ENCODE measurements at places on chromosomes 16 and 17.

DNA sequence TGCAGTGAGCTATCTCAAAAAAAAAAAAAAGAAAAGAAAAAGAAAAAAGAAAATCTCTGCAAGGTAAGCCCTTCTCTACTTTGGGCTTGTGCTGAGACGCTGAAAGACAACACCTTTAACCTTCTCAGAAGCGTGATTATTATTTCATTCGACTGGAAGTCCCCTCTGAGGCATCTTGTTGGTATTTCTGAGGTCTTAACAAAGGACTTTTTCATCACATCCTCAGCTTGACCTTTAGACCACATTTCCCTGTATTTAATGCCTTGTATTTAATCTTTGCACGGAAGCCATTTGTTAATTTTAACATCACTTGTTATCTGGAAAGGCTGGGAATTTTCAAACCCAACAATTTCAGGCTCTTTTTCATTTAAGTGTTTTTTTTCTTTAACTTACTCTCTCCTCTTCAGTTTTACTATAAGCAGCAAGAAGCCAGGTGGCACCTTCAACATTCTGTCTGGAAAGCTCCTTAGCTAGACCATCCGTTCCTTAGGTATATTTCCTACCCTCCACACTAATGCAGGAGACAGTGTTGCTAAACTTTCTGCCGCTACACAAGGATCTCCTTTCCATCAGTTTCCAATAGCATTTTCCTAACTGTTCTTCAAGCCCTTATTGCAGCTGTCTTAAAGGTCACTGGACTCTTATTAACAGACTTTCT lies 10.3 kb downstream of the KCTD13 start:
- DNase-seq, result no peak

DNA sequence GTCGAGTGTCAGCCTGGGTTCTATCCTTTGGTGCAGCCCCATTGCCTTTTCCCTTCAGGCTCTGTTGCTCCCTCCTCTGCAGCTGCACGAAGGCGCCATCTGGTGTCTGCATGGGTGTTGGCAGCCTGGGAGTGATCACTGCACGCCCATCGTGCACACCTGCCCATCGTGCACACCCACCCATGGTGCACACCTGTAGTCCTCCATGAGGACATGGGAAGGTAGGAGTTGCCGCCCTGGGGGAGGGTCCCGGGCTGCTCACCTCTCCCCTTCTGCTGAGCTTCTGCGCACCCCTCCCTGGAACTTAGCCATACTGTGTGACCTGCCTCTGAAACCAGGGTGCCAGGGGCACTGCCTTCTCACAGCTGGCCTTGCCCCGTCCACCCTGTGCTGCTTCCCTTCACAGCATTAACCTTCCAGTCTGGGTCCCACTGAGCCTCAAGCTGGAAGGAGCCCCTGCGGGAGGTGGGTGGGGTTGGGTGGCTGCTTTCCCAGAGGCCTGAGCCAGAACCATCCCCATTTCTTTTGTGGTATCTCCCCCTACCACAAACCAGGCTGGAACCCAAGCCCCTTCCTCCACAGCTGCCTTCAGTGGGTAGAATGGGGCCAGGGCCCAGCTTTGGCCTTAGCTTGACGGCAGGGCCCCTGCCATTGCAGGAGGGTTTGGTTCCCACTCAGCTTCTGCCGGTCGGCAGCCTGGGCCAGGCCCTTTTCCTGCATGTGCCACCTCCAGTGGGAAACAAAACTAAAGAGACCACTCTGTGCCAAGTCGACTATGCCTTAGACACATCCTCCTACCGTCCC lies 2.9 kb downstream of the CTRL start:
- DNase-seq, result peak; percentile 69

- DNase-seq, result no peak
Observed at GRCh38 chr16:79310710-79311109, 289.8 kb downstream of the MAF start.

GRCh38 chr17:43349142-43349541 lies 49.7 kb upstream of the ARL4D start:
- DNase-seq, result no peak

GRCh38 chr16:57549730-57550129 lies 7.3 kb downstream of the ADGRG5 start:
- DNase-seq, result no peak

- no peak for DNase-seq
Observed at GRCh38 chr17:6187836-6188235, 117.7 kb downstream of the WSCD1 start.

DNA sequence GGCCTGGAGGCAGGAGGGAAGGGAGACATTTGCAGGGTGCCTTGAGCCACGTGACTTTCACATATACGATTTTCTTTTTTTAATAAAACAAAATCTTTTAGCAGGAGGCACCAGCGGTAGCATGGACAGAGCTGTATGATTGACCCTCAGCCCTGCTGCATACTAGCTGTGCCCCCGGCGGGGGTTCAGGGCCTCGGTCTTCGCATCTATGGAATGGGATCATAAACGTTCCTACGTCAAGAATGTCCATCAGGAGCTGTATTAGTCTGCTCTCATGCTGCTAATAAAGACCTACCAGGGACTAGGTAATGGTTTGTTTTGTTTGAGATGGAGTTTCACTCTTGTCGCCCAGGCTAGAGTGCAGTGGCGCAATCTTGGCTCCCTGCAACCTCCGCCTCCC lies 27.2 kb downstream of the SLC38A8 start:
- DNase-seq, result no peak

DNA sequence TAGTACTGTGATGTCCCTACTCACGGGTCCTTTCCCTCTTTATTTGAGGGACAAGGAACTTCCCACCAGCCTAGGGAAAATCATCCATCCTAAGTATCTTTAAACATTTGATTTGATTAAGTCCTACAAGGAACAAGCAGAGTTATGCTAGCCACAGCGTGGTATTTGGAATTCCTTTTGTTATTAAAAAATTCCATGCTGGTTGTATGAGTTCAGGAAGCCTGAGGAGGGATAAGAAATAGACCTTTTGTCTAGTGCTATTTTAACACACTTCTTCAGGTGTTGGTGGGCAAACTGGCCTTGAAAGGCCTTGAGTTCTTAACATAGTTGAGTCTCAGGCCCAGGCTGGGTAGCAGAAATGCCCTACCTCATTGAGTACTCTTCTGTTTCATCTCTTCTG lies 105.4 kb upstream of the TBX2 start:
- DNase-seq, result no peak

GRCh38 chr17:62870552-62870971 lies 62.4 kb upstream of the MARCHF10 start:
- DNase-seq, result no peak

DNA sequence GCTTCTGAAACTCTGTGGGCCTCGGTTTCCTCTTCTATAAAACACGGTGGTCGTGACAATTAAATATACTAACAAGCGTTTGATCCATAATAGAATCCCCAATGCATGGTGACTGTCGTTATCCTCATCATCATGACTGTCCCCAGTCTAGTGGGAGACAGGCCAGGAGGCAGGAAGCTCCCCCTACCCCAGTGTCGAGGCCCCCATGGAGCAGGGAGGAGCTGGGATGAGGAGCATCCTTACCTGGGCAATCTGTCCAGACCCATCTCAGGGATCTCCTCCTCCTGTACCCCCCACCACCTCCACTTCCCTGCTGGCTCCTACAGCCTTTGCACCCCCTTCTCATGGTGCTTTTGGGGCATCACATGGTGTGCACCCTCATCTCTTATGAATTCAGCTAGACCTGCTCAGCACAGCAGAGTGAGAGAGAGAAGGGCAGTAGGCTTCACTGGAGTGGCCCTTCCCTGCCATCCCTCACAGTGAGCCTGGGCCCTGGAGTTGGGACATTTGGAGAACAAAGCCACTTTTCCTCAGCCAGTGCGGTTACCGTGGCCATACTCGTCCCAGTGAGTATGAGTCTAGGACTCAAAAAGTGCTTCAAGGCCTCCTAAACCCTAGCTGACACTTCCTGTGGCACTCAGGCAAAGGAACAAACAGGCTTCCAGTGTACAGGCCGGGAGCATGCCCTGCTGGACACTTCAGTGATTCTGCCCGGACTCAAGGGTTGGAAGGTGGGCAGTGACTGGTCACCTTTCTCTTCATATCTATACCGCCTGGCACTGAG lies 148.6 kb downstream of the CLEC16A start:
- DNase-seq, result no peak

DNA sequence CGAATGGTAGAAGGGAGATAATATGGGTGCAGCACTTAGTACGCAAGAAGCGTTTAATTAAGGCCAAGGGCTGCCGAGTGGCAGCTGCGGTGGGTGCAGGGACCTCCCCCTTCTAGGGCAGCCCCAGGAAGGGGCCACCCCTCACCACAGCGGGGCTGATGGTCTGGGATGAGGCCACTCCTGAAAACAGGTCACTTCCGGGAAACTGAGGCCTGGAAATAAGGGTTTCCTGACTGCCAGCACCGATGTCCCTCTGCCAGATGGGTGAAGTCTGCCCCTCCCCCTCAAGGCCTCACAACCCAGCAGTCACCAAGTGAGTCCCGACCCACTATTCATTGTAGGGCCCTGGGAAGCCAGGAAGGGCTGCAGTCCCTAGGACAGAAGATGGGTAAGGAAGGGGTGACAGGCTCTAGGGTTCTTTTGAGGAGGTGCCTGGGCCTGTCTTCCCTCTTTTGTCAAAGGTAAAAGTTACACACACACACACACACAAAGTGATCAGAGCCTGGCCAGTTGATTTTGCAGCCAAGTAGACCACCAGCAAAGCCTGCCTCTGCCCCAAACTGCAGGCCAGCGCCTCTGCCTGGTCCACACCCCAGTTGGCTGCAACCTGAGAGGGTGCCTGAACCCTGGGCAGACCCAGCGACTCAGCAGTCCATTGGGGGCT lies 12.5 kb downstream of the SREBF1 start:
- DNase-seq, result no peak

GRCh38 chr17:68682903-68683302 lies 81.7 kb upstream of the FAM20A start:
- no peak for DNase-seq

DNA sequence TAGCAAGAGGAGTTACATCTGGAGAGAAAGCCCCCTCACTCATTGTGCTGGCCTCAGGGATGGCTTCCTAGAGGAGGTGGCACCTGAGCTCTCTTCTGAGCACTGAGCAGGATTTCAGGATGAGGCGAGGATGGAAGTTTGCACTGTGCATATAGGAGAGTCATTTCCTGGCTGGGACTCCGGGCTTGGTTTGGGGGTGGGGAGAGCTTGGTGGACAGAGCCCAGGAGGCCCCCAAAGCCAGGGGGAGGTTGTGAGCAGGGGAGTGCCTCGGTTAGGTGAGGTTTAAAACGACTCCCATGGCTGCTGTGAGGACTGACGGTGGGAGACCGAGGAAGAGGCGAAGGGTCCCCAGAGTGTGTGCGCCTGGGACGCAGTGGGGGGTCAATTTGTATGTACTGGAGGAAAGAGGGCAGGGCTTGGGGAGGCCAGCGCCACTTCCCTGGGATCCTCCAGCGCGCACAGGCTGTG lies 1.2 kb downstream of the CAMKK1 start:
- DNase-seq, result no peak

GRCh38 chr16:30397056-30397455 lies 1.8 kb downstream of the ZNF48 start:
- no peak for DNase-seq

Measured in heart left ventricle (tissue), 16 donors.